SK-N-SH (cell line): ENCODE measurements at places on chromosomes 5 and 9.
A peak's percentile ranks its signal among the peaks of the same experiment; 100 is the strongest.

DNA sequence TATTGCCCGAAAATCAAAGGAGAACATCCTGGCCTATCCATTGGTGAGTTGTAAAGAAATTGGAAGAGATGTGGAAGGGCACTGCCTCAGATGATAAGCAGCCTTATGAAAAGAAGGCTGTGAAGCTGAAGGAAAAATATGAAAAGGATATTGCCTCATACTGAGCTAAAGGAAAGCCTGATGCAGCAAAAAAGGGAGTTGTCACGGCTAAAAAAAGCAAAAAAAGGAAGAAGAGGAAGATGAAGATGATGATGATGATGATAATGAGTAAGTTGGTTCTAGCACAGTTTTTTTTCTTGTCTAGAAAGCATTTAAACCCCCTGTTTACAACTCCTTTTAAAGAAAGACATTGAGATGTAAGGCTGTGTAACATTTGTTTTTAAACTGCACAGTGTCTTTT lies 59.8 kb upstream of the ZBED3 start:
- no peaks in the 10 kb centered on the region for H3K4me1 ChIP-seq
- no peak overlapping the region for H3K4me3 ChIP-seq
- no peak for DNase-seq
- H3K27me3 ChIP-seq = peaks cover 16% of the 10 kb centered on the region

DNA sequence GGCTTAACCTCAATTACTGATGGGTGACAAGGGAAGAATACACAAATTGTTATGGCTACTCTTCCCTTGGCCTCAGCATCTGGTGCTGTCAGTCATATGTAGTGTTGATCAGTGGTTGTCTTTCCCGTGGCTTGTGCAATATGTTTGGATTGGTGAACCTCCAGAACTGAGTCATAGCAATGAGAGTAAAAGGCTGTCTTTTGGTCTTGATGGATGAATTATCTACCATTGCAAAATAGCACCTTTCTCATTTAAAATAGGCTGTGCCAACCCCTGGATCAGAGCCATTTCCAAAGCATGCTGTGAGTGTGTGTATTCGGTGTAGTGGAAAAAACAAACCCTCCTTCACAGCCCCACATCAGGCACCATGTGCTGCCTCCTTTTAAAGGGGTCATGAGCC lies 14.6 kb upstream of the F2R start:
- H3K27me3 ChIP-seq = no peaks in the 10 kb centered on the region
- H3K27ac ChIP-seq = peak overlapping the region; percentile 43; the same call in 1 of the 2 replicates
- no peak overlapping the region for H3K4me3 ChIP-seq

DNA sequence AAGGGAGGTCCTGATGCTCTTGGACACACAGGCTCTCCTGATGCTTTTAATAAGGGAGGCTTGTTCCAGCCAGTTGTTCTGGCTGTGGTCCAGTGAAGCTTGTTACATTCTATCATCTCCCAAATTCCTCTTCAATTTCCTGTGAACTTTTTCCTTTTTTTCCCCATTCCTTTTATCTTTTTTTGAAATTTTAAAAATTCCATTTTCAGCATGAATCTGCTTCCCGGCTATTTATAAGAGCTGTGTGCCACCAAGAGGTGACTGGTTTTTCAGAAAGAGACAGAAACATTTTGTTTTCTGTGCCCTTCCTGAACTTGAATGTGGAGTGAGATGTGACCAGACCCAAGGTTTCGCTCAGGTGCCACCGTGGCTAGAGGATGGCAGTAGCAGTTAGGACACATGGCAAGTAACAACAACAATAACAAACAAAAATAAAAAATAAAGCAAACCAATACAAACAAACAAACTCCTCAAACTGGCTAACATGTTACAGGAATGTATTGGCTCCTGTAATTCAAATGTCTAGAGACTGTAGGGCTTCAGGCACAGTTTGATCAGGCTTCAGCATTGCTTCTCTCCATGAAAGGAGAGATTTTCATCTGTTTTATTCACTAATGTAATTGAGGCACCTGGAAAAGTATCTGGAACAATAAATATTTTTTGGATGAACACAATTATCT lies 121.1 kb downstream of the BOD1 start:
- H3K4me3 ChIP-seq = no peak overlapping the region
- no peaks in the 10 kb centered on the region; the same call in 1 of the 2 replicates for H3K27me3 ChIP-seq
- DNase-seq = no peak
- no peaks in the 10 kb centered on the region for H3K36me3 ChIP-seq

GRCh38 chr9:123828449-123828848 lies 101.5 kb downstream of the DENND1A start:
- H3K4me1 ChIP-seq = no peaks in the 10 kb centered on the region
- H3K4me3 ChIP-seq = no peak overlapping the region
- peak; percentile 11 for DNase-seq
- no peaks in the 10 kb centered on the region for H3K27me3 ChIP-seq
- peaks cover 2% of the 10 kb centered on the region; the same call in 1 of the 2 replicates for H3K36me3 ChIP-seq

- H3K4me3 ChIP-seq = no peak overlapping the region
- no peak for DNase-seq
- no peak overlapping the region for H3K27ac ChIP-seq
- H3K27me3 ChIP-seq = no peaks in the 10 kb centered on the region
- 0 out of 2 replicates have a peak, but pooled peaks cover 5% of the 10 kb centered on the region for H3K4me1 ChIP-seq
These were observed 928 bp downstream of the HACD4 start for GRCh38 chr9:21030389-21031035.

GRCh38 chr9:115882911-115883310 lies 270.7 kb upstream of the PAPPA start:
- H3K4me3 ChIP-seq = no peak overlapping the region
- H3K27ac ChIP-seq = no peak overlapping the region
- H3K27me3 ChIP-seq = no peaks in the 10 kb centered on the region
- H3K36me3 ChIP-seq = no peaks in the 10 kb centered on the region
- peaks cover 14% of the 10 kb centered on the region; the same call in 1 of the 2 replicates for H3K4me1 ChIP-seq

DNA sequence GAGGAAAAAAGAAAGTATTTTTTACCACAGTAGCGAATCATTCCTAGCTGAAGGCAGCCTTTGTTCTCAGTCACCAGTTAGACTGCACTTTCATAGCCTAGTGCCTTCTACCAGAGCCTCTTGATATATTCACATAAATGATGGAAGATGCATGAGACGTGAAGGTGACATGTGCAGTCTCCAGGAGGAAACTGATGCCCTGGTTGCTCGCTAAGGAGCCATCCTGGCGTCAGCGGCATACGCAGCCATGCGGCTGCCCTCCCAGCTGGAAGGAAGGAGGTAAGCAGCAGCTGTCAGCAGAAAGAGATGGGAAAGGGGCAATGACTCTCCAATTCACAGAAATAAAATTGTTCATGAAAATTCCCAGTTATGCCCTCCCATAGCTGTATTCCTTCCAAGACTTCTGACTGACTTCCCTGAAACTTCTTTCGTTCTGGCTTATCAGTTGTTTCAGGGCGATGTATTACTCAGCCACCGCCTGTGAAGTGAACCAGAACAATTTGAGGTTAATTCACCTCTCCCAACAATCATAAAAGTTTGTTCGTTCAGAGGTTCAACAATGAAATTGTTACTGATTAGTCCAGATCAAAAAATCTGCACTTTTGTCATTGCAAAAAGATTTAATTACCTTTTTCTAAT lies 331.2 kb downstream of the NR2F1-AS1 start:
- peak overlapping the region; percentile 16; the same call in 1 of the 2 replicates for H3K27ac ChIP-seq
- DNase-seq = no peak
- no peak overlapping the region for H3K4me3 ChIP-seq
- H3K36me3 ChIP-seq = no peaks in the 10 kb centered on the region

DNA sequence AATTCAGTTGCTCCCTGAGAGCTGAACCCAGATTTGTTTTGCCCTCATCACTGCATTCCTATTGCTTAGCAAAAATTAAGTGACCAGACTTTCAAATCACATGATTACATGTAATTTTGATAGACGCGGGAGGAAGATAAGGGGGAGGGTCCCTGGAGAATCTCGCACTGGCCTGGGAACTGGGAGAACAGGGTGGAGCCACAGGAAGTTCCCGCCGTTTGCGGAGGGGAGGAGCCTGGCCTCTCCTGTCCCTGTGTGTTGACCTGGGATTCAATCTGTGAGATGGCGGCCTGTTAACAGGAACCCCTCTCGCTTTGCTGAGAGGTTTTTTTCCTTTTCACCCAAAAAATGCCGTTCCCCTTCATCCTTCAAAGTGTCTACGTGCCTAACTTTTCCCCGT lies 142.9 kb upstream of the OR13F1 start:
- no peak for DNase-seq
- H3K36me3 ChIP-seq = no peaks in the 10 kb centered on the region
- no peak overlapping the region for H3K4me3 ChIP-seq
- no peaks in the 10 kb centered on the region; the same call in 1 of the 2 replicates for H3K27me3 ChIP-seq
- no peaks in the 10 kb centered on the region for H3K4me1 ChIP-seq

- H3K36me3 ChIP-seq = peaks cover 25% of the 10 kb centered on the region
- H3K27ac ChIP-seq = no peak overlapping the region
- H3K4me3 ChIP-seq = no peak overlapping the region
- no peaks in the 10 kb centered on the region for H3K27me3 ChIP-seq
These were observed 6.1 kb upstream of the STOML2 start for GRCh38 chr9:35108946-35109575.

- no peak overlapping the region for H3K4me3 ChIP-seq
- no peaks in the 10 kb centered on the region for H3K4me1 ChIP-seq
- H3K36me3 ChIP-seq = no peaks in the 10 kb centered on the region
- no peak overlapping the region for H3K27ac ChIP-seq
These were observed 50.4 kb downstream of the RASGRF2 start for GRCh38 chr5:81010336-81011169.

GRCh38 chr9:135908093-135908753 lies 877 bp upstream of the CAMSAP1 start:
- H3K4me3 ChIP-seq = peak overlapping the region; percentile 70
- H3K27ac ChIP-seq = peak overlapping the region; percentile 48; the same call in 1 of the 2 replicates
- peaks cover 17% of the 10 kb centered on the region for H3K4me1 ChIP-seq
- H3K27me3 ChIP-seq = no peaks in the 10 kb centered on the region

GRCh38 chr5:67897980-67898379 lies 317.6 kb upstream of the PIK3R1 start:
- no peak overlapping the region for H3K27ac ChIP-seq
- no peaks in the 10 kb centered on the region for H3K36me3 ChIP-seq
- peaks cover 9% of the 10 kb centered on the region; the same call in 1 of the 2 replicates for H3K4me1 ChIP-seq
- no peaks in the 10 kb centered on the region for H3K27me3 ChIP-seq

DNA sequence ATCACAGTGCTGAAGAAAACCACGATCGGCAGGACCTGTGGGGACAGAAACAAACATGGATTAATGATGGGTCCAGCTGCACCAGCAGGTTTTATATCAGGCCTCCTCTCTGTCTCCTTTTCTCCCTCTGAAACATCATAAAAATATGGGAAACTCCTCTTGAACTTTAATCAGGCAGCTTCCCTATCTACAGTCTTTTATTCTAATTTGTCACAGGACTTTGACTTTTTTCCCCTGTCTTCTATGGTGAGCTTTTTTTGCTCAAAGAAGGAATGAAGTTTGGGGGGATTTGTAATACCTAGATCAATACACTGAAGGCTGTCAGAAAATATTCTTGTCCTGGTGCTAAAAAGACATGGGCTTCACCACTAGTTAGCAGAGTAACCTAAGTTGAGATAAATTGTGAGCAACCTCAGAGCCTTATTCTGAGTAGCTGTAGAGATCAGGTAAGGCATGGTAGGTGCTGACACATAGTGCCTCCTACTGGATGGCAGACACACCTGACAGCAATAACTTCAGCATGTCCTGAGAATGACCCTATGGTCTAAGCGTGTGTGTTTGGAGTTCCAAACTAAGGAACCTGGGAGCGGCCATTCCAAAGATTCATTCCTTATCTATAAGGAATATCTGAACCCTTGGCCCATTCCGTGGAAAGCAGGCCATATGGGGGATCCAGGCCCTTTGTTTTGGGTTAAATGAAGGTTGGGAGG lies 46.2 kb downstream of the SLC28A3 start:
- H3K4me3 ChIP-seq = no peak overlapping the region
- H3K27ac ChIP-seq = no peak overlapping the region
- DNase-seq = no peak

DNA sequence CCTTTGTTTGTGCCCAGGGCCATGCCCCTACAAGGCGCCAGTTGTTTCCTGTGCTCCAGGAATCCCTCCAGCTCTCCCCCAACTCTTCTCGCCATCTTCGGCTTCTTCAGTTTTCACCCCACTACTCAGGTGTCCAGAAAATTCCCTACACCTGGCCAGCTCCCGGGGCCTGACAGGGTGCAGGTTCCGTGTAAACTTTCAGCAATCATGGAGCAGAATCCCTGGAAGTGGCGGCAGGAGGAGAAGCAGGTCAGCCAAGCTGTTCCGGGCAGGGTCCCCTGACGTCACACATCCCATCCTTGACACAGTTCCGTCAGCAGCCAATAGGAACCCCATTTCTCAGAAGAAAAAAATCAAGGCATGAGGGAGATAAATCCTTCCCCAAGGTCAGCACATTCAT lies 12.2 kb upstream of the ADGRD2 start:
- H3K27me3 ChIP-seq = no peaks in the 10 kb centered on the region
- H3K36me3 ChIP-seq = no peaks in the 10 kb centered on the region
- no peak overlapping the region for H3K4me3 ChIP-seq
- DNase-seq = no peak
- no peak overlapping the region for H3K27ac ChIP-seq

DNA sequence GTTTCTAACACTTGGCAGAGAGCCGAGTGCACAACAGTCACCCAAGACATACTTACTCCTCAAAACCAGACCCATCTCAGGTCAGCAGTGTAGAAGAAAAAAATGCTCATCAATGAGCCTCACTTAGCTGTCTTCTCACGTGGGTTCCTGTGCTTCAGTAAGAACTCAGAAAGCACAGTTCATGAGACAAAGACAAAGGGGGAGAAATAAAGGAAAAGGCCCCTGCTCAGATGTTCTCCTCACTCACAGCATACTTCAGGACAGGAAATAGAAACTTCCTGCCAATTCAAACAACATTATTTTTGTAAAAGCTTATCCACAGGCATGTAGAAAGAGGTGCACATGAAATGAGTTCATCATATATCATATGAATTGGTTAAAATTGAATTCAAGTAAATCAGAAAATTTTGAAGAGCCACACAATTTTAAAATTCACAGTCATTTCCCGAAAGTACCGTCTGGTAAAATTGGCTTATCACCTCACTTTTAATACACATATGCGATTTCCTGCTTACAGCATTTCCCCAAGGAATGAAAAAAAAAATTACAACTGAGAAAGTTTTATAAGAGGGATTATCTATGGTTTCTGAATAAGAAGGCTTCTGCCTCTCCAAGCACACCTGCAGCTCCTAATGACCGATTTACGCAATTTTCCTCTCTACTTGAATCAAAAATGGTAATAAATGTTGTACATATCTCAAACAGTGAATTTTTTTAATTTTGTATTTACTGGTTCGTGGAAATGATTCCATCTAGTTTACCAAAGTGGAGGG lies 328.3 kb downstream of the TMEM167A start:
- H3K4me3 ChIP-seq = no peak overlapping the region
- DNase-seq = no peak
- H3K36me3 ChIP-seq = no peaks in the 10 kb centered on the region
- H3K27me3 ChIP-seq = no peaks in the 10 kb centered on the region
- peak overlapping the region; percentile 11 for H3K27ac ChIP-seq
- peaks cover 4% of the 10 kb centered on the region for H3K4me1 ChIP-seq
